Stimulated activated CD8-positive, alpha-beta memory T cell treated with anti-CD3 and anti-CD28 coated beads, Interleukin-7, amount 100 ng/mL, for 48 hours (primary cell): ENCODE measurements at places on chromosomes 11 and 22.

DNA sequence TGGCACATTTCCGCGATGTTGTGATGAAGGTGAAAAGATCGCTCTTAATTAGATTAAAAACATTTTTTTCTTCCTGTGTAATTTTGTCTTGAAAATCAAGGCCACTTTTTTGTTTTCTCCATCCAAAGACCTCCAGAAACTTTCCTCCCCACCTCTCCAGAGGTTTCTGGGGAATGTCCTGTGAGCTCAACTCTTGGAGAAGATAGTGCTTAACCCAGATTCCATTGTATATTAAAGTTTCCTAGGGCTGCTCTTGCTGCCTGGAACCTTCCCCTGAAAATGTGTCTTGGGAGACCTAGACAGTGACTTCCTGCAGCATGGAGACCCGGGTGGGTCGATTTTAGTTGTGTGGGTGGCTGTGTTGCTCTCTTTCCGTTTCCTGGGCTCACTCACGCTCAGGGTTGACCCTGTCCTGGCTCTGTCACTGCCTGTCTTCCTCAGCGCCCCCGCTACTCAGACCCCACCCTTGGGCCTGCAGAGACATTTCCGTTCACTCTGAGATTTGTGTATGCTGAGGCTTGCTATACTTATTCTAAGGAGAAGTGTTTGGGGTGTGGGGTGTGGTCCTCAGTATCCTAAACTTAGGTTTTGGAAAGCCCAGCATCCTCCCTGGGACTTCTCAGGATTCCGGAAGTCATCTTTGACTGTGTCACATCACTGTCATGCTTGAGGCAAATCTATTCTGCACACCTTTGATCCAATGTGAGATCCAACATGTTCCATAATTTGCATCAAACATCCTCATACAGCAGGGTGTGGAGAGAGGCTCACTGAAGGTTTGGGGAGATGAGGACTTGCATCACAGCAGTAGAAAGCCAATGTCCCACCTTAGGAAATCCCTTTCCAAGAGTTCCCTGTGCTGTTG lies 47.2 kb downstream of the KCNQ1OT1 start:
- DNase-seq, result no peak

- DNase-seq, result no peak
Observed at GRCh38 chr22:26669060-26669481, 11.7 kb downstream of the MIAT start.

- DNase-seq, result no peak
Observed at GRCh38 chr11:91156041-91156440, 933.2 kb upstream of the CHORDC1 start.

- DNase-seq, result no peak
Observed at GRCh38 chr22:44632541-44633396, 69.2 kb upstream of the PRR5 start.

GRCh38 chr11:44814881-44815592 lies 88.3 kb downstream of the TSPAN18 start:
- no peak for DNase-seq

GRCh38 chr22:31350410-31350863 lies 4.3 kb upstream of the PATZ1 start:
- no peak for DNase-seq

GRCh38 chr22:17884893-17885292 lies 110.6 kb upstream of the BID start:
- no peak for DNase-seq

GRCh38 chr11:2521733-2522630 lies 77.2 kb downstream of the KCNQ1 start:
- no peak for DNase-seq

DNA sequence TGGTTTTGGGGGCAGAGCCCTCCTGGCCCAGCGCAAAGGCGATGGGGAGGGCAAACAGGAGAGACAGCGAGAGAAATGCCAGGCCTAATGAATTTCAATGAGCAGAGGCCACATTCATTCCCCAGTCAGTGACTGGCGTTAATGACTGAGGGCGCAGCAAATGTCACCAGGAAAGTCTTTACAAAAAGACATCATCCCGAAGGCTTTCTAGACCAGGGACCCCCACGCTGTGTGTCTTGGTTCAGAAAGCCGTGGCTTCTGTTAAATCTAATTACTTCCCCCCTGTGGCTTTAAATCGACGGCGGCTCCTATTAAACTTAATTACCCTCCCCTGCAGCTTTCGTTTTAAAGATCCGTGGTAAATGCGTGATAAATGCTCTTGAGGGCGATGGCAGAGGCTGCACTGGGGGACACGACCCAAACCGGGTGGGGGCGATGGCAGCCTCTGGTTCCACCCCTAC lies 1.6 kb upstream of the FGF19 start:
- no peak for DNase-seq

DNA sequence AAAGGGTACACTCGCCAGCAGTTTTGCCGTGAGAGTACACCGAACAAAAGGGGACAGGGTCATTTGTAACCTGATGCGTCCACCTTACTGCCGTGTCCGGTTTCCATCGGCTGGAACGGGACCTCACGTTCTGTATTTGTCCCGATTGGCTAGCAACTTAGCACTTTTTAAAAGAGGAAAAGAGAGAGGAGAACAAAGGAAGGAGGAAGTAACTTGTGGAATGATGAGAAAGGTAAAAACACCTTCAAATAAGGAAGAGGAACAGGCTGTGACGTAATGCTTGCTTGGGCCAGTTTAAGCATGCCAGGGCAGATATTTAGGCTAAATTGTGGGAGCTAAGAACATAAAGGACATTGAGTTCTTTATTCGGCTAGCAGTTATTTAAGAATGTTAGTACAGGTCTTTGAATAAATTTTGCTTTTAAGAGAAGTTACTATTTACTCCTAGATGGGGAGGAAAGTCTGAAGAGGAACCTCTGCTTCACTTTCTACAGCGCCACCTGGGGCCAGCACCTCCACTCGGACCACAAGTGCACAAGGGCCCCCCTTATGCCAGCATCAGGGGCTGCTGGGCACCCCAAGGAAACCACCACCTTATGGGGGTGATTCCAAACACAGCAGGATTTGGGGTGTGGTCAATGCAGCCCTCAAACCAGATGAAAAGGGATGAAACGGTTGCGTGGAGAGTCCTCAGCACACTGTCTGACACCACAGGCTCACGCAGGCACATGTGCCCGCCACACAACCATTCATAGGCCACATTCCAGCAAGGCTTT lies 5.8 kb downstream of the ARSA start:
- no peak for DNase-seq

GRCh38 chr11:105392556-105392955 lies 217.3 kb upstream of the GRIA4 start:
- no peak for DNase-seq

DNA sequence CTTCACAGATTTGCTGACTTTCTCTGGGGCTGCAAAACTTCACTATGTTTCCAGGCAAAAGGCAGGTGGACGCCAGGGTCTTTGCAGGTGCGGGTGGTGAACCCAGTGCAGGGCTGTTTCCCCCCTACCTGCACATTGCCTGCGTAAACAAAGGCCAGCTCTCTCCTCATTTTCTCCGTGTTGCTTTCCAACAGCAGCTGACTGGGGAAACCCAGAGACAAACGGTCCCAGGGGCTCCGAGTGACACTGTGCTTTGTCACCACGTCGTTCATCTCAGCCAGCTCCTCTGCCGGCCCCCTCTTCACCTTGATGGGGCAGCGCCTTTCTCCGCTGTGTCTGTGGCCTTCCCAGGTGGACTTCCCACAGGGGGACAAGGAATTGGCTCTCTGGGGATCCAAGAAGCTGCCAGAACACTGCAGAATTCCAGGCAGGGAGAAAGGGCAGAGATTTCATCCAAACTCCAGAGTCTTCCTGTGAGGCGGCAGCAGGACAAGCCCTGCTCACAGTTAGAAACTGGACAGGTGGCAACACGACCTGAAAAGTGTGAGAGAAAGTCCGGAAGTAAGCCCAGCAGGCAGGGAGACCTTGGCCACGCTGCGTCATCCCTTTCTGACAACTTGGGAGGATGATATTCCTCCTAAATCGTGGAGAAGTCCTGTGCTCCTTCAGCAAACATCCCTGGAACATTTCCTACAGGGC lies 1493.7 kb downstream of the TBC1D22A start:
- DNase-seq, result no peak

GRCh38 chr11:112613051-112613972 lies 347.9 kb upstream of the NCAM1 start:
- no peak for DNase-seq
